Foreskin keratinocyte (primary cell): ENCODE measurements at places on chromosomes 2 and 18.

- peak; percentile 29 for DNase-seq
Measured at GRCh38 chr18:23238152-23238531, 102.9 kb downstream of the CABLES1 start.

DNA sequence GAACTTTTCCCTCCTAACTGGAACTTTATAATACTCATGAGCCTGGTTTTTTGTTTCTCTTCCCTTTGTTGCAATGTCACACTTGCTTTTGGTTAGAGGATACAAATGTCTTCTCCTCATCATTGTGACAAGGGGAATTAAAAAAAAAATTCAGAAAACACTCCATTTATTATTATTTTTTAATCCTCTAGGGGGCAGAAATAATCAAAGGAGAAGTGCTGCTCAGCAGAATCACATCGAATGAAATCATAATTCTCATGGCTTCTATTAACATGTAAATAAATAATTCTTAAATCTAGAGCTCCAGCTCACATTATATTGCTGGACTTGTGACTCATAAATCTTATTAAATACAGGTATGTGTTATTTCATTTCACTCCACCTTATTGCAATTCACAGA, 273.8 kb downstream of the TRIB2 start:
- DNase-seq: no peak

DNA sequence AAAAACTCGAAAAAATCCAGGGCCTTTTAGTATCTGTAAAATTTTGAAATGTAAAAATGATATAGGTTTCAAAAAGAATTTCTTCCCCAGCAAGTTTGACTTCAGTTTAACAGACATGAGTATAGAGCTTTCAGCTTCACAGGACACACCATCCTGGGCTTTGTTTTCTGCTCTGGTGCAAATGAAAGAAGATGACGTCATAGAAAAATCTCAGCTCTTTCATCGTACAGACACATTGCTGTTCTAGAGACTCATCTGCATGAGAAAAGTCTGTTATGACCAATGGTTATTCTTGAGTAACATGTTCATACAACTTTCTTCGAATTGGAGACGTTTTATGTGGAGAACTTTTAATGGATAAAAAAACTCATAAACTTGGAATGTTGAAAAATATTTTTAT, 111.7 kb upstream of the DYNAP start:
- peak; percentile 42 for DNase-seq

DNA sequence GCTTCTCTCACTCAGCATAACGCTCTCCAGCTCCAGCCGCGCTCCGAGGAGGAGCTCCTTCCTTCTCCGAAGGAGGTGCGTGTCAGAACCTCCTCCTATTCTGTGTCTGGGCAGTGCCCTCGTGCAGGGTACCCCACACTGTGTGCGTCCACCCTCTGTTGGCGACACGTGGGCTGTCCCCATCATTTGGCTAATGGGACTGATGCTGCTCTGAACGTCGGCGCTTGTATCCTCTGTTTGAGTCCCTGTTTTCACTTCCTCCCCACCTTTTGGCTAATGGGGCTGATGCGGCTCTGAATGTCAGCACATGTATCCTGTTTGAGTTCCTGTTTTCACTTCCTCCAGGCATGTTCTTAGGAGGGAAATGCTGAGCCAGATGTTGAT, 22.2 kb downstream of the KCNG2 start:
- no peak for DNase-seq

DNA sequence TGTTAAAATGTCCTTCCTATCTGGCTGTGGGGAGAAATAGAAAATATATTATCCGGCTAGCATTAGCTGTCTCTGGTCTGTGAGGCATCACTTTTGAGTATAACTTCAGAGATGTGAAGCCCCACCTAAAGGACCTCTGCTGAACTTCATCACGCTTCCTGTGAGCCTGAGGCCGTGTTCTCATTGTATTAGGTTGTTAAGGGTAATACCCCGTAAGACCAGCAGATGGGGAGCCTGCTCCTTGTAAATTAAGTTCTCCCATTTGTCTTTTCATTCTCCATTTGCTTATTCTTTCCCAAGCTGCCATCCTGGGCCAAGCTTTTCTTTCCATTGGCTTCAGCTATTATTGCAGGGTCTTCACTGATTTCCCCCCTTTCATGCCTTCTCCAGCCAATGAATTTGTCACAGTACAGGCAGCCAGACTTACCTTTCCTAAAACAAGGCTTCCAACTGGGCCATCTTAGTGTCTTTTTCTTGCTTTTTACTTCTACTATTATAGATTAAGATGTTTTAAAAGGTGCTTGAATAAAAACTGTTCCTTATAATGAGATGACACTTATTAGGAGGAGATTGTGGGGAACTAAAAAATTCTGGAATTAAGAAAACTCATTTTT, 12.4 kb downstream of the NIF3L1 start:
- DNase-seq: peak; percentile 83
